ENCODE measurements at places on chromosomes 12 and 14.

- no peak for DNase-seq
These were observed 24.0 kb downstream of the PLEKHH1 start for GRCh38 chr14:67557118-67557517.

DNA sequence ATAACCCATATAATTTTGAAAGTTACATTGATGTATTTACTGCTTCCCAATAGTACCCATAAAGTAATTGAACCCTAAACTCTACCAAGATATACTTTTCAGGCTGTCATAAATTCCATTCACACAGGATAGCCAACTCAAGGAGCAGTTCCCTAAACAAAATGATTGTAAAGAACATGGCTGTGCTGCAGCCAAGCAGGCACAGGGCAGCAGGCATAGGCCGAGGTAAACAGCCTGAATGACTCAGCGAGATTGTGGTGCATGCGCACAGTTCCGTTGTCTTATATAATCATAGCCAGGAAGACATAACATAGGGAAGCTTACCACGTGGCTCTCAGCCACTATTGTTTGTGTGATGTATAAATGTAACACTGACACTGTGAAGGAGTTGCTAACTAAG lies 344.9 kb downstream of the FSCB start:
- no peak for DNase-seq

DNA sequence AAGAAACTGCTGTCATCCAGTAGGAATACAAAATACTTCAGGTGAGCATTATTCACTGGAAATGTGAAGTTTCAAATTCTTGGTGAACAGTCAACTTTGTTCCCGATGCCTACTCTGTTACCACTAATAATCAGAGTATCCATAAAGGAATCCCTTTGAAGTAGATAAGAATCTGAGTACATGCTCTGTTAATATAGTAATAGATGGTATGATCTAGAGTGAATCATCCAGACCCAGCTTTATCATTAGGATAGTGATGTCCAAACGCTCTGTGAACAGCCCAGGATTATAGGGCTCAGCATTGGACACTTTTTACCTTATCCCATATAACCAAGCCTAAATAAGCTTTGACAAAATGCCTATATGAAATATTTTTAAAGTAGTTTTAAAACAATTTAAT lies 33.3 kb downstream of the PPP2R3C start:
- no peak for DNase-seq

- DNase-seq = no peak
These were observed 8.9 kb upstream of the KRT7 start for GRCh38 chr12:52224151-52224550.

DNA sequence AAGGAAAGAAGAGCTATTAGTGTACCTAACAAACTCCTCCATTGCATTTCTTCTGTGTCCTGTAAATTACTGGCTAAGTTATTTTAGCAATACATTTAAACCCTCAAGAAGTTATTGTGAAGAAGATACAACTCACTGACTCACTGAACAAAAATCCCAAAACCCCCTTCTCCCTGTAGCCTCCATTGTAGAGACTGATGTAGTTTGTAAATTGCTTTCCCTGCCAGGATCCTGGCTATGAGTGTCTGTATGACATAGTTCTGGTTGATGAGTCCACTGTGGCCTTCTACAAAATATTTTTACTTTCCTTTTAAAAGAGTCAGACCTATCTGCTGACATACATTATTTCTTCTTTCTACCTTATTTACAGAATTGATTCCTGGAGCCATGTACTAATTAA lies 155.6 kb downstream of the SLC6A15 start:
- no peak for DNase-seq

- no peak for DNase-seq
These were observed 5.7 kb upstream of the VDR start for GRCh38 chr12:47910486-47910885.

DNA sequence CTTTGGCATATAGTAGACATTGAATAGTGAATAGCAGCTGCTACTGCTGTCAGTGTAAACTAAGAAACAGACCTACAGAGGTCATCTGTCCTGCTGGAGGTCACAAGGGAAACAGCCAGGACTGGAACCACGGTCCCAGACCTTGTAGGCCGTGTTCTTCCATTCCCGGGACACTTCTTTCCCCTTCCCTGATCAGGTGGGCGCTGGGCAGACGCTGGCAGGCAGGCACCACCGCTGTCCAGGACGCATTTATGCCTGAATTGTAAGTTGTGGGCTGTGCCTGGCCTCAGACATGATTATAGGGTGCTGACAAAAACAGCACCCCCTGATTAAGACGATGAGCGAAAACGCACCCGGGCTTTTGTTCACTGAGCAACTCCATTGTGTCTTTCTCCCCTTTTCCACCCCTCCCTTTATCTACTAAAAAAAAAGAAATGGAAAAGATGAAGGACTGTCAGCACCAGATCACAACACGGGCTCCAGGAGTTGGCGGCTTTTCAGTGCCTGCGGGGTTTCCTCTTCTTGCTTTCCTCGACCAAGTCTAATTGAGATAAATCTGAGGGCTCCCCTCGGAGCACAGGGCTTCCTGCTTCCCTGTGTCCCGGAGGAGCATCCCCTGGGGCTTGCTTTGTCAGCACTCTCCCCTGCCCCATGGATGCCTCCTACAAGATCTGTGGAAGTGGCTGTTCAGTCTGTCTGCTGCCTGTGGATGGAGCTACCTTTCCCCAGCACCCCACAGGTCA lies 80.6 kb downstream of the TSPAN9 start:
- no peak for DNase-seq

DNA sequence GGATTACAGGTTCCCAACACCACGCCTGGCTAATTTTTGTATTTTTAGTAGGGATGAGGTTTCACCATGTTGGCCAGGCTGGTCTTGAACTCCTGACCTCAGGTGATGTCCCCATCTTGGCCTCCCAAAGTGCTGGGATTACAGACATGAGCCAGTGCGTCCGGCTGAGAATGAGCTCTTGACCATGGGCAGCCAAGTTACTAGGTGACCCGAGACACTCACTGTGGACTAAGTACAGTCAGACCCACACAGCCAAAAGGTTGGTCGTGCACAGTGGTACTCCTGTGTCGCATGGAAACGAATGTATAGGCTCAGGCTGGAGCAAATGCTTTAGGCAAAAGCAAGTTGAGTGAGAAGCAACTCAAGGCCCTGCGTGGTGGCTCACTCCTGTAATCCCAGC lies 21.0 kb downstream of the DLK1 start:
- DNase-seq = no peak

- DNase-seq = no peak
These were observed 580 bp downstream of the SALL2 start for GRCh38 chr14:21525571-21525961.

GRCh38 chr14:96134508-96134907 lies 70.1 kb upstream of the BDKRB2 start:
- no peak for DNase-seq

DNA sequence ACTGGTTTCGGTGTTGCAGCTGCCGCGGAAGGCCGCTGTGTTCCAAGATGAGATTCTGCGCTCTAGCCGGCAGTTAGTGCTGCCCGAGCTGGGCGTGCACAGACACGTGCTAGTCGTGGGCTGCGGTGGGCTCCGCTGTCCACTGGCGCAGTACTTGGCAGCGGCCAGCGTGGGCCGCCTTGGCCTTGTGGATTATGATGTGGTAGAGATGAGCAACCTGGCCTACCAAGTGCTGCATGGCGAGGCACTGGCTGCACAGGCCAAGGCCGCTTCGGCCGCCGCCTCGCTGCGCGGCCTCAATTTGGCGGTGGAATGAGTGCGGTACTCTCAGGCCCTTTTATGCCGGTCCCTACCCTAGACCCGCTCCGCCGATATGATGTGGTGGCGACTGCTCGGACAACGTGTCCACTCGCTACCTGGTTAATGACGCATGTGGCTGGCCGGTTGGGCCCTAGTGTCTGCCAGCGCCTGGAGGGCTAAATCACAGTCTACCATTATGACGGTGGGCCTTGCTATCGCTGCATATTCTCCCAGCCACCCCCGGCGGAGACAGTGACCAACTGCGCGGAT lies 102.2 kb downstream of the SNAPC1 start:
- DNase-seq = no peak

DNA sequence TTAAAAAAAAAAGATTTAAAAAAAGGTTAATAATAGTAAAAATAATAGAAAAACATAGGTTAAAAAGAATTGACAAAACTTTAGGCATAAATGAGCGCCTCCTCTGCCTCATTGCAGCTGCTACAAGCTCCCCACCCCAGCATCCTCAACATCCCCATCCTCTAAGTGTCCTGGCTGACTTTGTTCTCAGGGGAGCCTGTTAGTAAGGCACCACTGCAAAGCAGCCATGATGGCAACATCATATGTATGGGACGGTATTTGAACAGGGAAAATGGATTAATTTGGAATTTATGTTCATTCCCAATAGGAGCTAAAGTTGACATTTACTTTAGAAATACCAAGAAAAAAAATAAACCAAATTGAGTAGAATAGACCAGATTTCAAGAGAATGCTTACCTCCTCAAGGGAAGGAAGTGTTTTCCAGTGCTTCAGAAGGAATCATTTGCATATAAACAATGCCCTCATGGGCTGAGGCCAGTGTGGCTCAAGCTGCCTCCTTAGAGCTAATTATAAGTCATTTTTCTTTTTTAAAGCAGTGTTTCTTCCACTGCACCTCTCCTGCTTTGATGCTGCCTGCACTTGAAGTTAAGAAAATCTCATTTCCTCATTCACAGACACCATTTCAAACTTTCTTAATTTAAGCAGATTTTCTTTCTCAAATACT lies 59.6 kb downstream of the DACT1 start:
- no peak for DNase-seq

GRCh38 chr12:128978067-128978466 lies 124.8 kb downstream of the GLT1D1 start:
- DNase-seq = no peak

- no peak for DNase-seq
These were observed 124.0 kb downstream of the NDUFA12 start for GRCh38 chr12:94879542-94879941.

DNA sequence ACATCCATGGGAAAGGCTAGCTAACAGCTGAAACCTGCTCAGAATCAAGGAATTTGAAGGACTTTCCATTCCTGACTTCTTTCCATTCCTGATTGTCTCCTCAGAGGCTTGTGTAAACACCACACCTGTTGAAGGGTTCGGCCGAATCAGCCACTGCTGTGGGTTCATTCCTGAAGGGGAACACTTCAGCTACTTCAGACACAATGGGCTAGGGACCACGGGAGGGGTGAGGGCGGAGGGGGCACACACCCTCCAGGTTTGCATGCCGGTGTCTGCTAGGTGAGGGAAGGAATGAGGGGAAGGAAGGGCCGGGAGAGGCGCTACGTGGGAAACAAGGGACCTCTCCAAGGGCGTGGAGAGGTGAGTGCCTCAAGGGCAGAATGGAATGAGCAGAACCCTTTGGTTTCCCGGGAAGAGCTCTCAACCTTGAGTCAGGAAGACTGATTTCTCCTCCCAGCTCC lies 1.3 kb downstream of the GPRC5A start:
- no peak for DNase-seq

DNA sequence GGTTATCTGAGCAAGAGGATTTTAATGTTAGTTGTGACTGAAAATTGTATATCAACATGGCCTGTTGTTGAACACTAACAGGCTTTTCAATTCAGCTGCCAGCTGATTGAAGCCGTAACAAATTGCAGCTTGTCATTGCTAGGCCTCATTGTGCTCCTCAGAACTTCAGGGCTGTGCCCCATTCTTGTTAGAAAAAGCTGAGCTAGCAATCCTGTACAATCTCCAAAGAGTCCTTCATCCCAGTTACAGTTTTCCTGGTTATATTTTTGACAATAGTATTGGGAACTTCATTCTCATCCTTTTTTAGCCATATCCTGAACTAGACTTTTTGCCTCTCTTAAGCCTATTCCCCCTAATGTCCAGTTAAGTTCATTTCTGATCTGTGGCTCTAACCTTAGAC lies 564.1 kb upstream of the ATXN7L3B start:
- no peak for DNase-seq

DNA sequence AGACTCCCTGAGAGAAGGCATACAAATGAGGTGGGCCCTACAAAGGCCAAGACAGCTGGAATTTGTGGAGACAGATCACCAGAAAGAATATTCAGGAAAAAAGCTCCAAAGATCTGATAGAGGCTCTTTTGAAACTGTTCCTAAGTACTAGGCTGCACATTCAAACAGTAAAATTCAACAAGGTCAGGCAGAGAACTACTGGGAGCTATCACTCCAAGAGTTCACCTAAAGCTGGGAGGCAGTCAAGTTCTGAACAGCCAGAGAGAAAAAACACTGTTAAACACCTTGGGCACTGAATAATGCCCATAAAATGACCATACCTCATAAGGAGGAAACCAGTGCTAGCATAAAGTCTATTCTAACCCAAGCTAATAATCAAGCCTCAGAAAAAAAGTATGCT lies 28.6 kb downstream of the MED13L start:
- DNase-seq = no peak

- no peak for DNase-seq
These were observed 239.0 kb downstream of the SLC16A7 start for GRCh38 chr12:59834659-59835474.

- DNase-seq = no peak
These were observed 27.1 kb upstream of the PCED1B start for GRCh38 chr12:47052274-47052673.

DNA sequence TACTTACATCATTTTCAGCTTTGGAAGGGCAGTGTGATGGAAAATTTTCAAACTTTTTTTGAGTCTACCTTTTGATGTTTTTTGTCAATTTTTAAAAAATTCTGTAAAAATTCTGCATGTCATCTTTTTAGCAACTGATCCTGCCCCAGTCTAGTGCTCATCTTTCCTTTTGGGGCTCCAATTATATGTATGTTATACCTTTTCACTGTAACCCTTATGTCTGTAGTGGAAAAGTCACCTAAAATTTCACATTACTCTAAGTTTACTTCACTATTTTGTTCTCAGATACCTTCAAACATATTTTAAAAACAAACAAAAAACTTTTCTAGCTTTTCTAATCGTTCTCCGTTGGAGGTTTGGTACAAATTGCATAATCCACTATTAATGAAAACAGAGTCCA lies 32.5 kb upstream of the MYRFL start:
- no peak for DNase-seq

- DNase-seq = no peak
These were observed 2.9 kb upstream of the PPP4R4 start for GRCh38 chr14:94171208-94171607.

DNA sequence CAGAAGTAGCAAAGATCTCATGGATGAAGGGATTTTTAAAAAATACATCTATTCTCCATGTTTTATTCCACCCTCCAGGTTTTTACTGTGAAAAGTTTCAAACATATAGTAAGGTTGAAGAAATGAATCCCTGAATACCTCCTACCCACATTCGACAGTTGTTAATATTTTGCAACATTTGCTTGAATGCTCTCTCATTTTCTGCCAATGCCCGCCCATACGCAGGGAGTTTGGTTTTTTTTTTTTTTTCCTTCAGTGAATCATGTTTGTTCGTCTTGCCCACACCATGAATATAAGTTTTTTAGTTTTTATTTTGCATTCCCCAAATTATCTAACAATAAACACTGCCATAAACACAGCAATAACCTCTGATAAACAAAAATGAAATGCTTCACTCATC lies 82.9 kb downstream of the MAP1LC3B2 start:
- no peak for DNase-seq

DNA sequence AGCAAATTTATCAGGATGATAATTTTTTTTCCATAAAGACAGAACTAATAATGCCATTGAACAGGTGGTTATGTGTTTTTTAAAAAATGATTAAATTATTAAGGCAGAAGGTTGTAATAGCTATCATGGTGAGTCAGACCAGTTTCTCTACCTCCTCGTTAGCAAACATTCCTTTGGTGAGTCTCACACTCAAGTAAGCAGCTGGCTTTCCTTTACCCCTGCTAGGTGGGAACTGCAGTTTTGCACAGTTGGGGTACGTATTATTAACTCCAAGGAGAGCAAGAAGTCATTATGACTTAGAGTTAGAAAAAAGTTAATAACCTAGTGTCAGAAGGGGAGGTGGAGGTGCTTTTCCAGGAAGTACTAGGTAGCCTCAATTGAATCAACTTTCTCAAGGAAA lies 165.3 kb downstream of the SNAPC1 start:
- DNase-seq = no peak

- no peak for DNase-seq
These were observed 21.7 kb downstream of the XRCC3 start for GRCh38 chr14:103693515-103693914.
